ENCODE measurements at places on chromosomes 7 and 10.

- DNase-seq, result no peak
These were observed 35.5 kb upstream of the BICC1 start for GRCh38 chr10:58477122-58477521.

DNA sequence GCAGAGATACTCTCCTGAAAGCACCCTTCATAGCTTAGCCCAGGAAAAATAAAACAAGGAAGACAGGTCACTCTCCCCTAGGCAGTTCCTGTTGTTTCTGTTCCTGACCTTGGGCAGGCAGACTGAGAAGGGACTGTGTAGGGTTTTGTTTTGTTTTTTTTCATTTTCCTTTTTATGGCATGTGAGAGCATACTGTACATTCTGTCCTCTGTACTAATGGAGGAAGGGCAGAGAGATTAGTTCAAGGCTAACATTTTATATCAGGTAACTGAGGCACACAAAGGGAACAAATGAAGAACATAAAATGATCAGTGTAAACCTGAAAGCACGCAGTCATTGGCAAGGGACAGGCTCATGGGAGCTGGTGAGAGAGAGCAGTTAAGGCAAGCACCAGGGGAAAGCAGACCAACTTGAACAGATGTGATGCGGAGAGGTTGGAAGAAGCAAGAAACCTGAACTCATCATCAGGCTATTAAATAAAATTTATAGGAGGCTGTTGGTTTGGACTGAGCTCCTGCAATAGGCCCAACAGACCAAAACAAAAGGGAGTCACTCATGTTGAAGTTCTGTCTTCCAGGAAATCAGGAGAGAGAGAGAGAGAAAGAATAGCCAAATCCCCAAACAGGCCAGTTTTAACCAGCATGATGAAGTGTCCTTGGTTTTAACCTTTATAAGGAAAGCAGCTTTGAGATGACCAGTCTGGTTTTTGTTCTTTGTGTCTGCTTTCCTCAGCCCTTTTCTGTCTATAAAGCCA, 34.1 kb upstream of the PDCD4 start:
- DNase-seq, result no peak

DNA sequence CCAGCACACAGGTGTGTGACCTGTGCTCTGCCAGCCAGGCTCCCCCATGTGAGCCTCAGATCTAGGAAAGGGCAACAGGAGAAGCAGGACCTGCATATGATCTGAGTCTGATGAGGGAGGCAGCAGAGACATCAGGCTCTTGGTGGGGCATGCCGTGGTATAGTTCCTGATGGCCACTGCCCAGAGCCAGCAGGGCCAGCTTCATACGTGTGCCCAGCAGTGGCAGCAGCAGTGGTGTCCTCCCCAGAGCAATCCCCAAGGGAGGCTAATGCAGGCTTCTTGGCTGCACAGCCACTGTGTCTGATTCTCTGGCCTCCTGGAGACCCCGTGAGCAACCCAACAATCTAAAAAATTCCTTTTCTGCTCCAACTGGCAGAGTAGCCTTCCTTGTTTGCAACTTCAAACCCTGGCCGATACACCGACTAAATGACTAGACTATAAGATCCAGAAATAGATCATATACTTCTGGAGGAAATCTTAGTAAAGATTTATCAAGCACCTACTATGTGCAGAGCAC, 230.6 kb upstream of the ZMIZ1 start:
- DNase-seq, result no peak

- DNase-seq, result peak; percentile 98
These were observed at the start of the genes DNAJB9 and THAP5 for GRCh38 chr7:108569381-108570145. TSS of gene DNAJB9 (plus strand) at chr7:108569874. CDS start at chr7:108571727, 1,853 bp downstream. TSS of gene THAP5 (minus strand) at chr7:108569706. CDS start at chr7:108569569, 137 bp downstream.

DNA sequence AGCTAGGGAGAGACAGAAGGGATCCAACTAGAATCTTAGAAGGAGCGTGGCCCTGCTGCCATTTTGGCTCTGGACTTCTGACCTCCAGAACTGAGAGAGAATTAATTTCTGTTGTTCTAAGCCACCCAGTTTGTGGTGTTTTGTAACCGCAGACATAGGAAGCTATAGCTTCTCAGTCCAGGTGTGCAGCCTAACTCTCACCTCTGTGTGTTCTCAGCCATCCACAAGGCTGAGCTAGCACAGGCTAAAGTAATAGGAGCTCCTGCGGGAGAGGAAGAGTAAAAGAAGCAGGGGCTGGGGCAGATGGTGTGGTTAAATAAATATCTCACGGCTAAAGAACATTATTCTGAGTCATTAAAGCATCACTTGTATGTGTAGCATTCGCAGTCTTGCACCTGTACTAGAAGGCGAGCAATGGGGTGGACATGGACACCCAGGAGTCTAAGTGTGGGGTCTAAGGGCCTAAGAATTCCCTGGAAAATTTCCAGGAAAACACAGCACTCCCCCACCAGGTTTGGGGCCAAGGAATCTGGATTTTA, 94.1 kb downstream of the AOAH start:
- no peak for DNase-seq

GRCh38 chr7:1580422-1581030, 10.7 kb upstream of the PSMG3 start:
- no peak for DNase-seq

DNA sequence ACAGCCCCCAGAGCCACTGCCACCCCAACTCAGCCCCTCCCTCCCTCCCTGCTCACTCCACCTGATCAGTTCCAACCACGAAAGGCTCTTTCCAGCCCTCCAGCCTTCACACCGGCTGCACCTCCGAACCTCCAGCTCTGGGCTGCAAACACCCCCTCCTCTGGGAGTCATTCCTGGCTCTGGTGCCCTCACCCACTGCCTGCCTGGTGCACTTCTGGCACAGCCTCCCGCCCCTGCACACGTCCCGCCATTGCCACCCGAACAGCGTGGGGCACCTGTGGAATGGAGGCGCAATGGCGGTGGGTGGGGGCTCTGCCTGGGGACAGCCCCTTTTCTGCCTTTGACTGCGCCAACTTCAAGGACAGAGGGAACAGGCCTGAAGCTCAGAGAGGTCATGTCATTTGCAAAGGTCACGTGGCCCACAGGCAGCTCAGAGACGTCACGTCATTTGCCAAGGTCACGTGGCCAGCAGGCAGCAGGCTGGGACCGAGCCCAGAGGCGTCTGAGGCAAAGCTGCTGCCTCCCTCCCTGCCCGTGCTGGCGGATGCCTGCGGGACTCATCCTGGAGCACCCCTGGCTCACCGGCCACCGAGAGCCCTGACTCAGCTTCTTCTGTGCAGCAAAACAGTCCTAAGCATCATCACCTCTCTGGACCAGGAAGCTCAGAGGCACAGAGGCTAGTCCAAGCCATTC, 76.0 kb upstream of the DNAAF5 start:
- DNase-seq, result no peak

GRCh38 chr7:73850781-73851207, 8.5 kb upstream of the METTL27 start:
- DNase-seq, result no peak

DNA sequence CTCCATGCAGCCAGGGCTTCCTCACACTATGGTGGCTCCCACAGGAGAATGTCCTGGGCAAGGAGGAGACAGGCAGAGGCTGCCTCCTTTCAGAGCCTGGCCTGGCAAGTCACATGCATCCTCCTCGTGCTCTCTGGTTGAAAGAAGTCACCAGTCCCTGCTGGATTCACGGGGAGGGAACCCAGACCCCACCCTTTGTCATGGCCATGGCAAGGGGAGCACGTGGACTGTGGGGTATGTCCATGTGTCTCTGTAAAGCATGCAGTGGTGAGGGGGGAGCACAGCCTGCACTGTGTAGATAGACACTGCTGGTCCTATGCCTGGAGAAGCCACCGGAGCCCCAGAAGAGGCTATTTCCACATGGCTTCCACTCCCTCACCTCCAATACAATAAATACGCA, 225.0 kb downstream of the TCERG1L start:
- no peak for DNase-seq

- no peak for DNase-seq
These were observed 680.6 kb upstream of the MBL2 start for GRCh38 chr10:53453196-53453595.

DNA sequence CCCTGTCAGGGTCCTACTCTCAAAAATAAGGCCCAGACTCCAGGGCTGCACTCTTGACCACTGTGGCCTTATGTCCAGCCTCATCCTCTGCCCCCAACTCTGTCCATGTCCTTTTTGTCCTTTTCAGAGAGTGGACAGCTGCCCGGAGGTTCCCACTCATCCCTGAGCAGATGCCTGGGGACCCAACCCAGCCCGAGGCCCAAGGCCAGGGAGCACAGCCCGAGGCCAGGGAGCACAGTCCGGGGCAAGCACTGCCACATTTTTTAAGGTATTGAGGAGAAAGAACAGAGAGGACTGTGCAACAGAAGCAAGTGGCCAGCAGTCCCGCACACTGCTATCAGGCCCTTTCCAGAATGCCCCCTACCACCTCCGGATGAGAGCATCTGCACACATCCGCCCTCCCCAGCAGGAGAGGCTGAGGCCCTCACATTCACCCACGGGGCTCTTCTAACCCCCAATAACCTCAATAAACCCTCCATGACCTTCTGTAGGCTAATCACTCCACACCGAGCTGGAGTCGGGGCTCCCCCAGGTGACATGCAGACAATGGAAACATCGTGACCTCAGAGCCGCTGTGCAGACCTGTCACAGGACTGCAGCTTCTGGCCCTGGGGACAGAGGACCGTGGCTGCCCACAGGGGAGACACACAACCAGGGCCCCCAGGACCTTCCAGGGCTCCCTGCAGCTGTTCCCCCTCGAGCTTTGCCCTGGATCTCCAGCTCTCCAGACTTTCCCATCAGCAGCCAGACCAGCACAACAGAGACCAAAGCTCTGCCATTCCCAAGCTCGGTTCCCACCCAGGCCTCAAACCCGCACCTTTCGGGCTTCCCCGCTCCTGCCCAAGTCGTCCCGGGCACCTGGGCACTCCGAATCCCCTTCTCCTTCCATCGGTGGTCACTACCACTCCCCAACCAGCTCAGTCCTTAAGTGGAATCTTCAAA, 51.4 kb downstream of the CAMK2B start:
- DNase-seq, result no peak

- DNase-seq, result no peak
These were observed 94.3 kb downstream of the DLG5 start for GRCh38 chr10:77832238-77832637.

DNA sequence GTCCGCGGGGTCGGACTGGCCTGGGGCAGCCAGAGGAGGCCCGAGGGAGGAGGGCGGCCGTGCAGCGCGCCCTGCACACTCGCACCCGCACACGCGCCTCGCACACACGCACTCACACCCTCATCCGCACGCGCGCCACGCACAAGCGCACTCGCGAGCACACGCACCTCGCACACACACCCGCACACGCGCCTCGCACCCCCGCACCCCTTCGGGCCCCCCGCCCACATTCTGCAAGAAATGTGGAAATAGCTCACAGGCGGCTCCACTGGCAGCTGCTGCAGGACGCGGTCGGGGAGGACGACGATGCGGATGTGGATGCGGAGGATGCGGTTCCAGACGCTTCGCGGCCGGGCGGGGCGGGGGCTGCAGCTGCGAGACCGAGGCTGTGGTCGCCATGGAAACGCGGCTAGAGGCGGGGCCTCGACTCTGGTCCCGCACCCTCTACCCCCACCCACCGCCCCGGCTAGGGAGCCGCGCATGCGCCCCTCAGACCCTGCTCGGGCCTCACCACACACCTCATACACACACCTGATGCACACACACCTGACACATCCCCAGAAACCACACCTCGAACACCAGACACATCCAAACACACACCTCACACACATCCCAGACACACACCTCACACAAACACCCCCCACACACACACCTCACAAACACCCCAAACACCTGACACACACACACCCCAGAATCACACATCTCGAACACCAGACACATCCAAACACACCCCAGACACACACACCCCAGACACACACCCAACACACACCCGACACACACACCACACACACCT, at the start of gene CALY:
CALY (minus strand) TSS at position 320 of the 793 bp plus-strand sequence. CDS start 7,907 bp downstream, outside the sequence.
- peak; percentile 72 for DNase-seq

- no peak for DNase-seq
These were observed 96.5 kb upstream of the DKK1 start for GRCh38 chr10:52217531-52217930.

DNA sequence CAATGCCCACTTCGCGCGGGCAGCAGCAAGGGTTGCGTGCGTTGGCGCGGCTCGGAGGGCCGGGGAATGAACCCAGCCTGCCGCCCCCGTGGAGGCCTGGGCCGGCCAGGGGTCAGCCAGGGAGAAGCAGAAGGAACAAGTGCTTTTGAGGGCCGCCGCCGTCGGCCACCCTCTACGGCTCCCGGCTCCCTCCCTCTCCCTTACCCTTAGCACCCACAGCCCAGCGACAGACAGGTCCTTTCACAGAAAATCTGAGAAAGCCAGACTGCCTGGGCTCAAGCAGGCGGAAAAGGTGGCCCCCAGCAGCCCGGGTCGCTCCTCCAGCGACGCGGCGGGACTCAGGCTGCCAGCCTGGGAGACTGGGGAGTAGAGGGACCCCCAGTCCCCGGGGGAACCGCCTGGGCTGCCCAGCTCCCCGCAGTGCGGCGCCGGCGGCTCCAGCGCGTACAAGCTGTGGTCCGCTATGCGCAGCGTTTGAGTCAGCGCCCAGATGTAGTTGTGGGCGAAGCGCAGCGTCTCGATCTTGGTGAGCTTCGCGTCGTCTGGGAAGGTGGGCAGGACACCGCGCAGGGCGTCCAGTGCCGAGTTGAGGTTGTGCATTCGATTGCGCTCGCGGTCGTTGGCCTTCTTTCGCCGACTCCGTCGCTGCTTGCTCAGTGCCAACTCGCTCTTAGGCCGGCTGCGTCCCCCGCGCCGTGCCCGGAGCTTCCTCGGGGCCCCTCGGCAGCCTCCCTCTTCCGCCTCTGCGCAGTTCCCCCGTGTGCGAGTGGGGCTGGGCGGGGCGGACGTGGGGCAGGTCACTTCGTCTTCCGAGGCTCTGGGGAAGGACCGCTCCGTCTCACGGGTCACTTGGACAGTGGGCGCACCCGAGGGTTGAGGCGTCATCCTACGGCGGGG, 815 bp downstream of the NEUROG3 start:
- peak; percentile 57 for DNase-seq

- no peak for DNase-seq
These were observed 662.7 kb upstream of the POT1 start for GRCh38 chr7:125592331-125592730.

- DNase-seq, result no peak
These were observed 125.6 kb downstream of the DNAJB6 start for GRCh38 chr7:157462419-157462771.

DNA sequence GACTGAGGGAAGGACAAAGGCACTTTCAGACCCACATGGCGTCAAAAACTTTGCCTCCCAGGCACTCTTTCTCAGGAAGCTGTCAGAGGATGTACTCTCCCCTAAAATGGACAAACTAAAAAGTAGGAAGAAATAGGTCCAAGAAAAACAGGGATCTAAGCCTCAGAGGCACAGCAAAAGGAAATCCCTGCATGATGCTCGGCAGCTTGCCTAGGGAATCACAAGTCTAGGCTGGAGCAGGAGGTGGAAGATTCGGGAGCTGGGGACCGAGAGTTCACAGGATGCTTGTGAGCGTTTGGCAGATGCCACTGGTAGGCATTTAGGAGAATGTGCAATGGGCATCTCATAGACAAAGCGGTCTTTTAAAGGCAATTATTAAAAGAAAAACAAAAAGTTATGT, 60.8 kb downstream of the ATXN7L1 start:
- DNase-seq, result no peak

- DNase-seq, result no peak
These were observed 109.9 kb downstream of the SLC25A13 start for GRCh38 chr7:96211954-96212353.
